ENCODE measurements at places on chromosomes 4 and X.

DNA sequence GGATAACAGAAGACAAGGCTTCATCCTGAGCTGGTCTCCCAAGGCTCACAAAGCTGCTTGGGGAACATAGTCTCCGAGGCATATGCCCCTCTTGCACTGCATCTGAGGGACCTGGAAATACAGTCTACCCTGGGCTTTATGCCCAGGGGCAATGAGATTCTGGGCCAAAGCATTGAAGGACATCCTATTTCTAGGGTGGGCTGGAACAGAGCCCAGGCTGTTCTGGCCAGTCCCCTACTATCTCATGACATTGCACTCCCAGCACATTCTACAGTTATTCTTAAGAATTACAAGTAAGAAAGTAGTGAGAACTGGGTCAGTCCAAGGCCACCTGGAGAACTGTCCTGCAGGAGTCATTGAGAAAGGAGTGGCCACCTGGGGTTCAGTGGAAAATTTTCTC, 107.6 kb downstream of the USP46 start:
- no peak for DNase-seq

- no peak for DNase-seq
Observed at GRCh38 chrX:111145878-111146277, 49.9 kb downstream of the PAK3 start.

- no peak for DNase-seq
Observed at GRCh38 chr4:13470379-13470778, 13.8 kb downstream of the RAB28 start.

DNA sequence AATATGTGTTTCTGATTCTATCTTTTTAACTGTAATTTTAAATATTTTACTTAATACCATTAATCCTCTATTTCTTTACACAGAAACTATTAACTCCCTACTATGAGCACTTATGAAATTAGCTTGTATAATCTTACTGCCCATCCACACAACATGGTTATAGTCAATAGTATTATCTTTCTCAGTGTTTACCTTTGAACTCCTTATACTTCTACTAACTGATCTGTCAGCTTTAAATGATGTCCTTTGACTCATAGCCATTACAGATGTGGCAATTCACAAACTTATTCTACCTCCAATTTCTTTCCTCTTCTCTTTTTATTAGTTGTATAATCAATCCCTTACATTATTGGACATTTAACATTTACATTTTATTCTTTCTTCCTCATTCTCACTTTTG, 5.5 kb downstream of the SEC31A start:
- no peak for DNase-seq

- no peak for DNase-seq
Observed at GRCh38 chr4:20367446-20367845, 115.7 kb downstream of the SLIT2 start.

DNA sequence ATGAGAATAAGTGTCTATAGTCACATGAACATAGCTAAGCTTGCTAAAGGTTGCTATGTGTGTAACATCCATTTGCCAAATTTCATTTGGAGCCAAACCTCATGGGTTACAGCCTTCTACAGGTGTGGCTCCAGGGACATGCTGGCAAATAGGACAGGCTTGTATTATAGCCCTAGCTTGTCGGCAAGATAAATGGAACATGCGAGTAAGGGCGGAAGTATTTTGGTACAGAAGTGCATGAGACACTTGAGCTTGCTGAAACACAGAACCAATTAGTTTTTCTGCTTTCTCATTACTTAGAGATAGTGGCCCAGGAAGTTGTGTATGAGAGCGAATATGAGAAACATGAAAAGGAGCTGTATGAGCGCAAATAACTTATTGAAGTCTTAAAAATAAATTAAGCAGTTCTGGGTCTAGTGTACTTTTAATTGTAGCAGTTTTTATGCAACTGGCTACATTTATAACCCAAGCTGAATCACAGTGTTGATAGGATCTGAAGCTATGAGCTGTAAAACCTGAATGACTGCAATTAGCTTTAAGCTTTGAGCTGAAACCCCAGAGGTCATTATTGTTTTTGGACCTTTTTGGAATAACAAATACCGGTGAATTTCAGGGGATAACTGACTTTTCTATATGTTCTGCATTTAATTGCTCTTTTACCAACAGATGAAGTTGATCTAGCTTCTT, 64.6 kb downstream of the KDM5C start:
- no peak for DNase-seq

DNA sequence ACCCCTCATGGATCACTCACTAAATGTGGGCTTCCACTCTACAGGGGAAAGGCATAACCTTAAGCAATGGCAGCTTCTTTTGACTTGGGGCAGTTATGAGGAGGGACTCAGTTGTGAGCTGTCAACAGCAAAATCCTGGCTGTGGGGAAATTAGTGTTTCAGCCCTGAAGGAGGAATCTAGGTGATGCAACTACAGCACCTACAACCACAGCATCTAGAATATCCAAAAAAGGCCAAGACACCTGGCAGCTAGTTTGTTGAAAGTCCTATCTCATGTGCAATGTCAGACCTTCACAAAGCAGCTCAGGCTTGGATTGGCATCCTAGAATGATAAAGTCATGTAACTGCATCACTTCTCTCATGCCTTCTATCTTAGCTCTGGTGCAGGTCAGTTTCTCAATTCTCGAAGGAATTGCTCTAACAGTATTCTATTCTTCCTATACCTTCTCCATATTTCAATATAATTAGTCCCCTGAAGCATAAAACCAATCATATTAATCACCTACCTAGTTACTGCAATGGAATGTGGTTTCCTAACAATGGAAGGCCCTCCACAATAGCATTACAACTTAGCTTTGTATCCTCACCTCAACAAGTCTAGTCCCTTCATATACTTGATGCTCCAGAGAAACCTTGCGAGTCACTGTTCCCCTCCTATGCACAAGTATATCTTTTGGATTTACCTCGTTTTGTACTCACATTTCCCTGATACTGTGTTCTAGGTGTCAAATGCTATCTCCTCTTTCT, 5.5 kb upstream of the ANTXR2 start:
- DNase-seq = no peak

- DNase-seq = no peak
Observed at GRCh38 chr4:170248576-170248975, 158.8 kb upstream of the AADAT start.

DNA sequence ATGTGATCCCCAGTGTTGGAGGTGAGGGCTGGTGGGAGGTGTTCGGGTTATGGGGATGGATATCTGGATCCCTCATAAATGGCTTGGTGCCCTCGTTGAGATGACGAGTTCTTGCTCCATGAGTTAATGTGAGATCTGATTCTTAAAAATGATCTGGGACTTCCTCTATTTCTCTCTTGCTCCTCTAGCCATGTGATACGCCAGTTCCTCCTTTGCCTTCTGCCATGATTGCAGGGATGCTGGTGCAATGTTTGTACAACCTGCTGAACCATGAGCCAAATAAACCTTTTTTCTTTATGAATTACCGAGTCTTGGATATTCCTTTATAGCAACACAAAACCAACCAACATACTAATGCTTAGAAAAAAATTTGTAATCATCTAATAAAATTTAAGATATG, 56.6 kb downstream of the STAP1 start:
- no peak for DNase-seq

GRCh38 chr4:4766564-4766963, 92.9 kb upstream of the MSX1 start:
- DNase-seq = no peak

DNA sequence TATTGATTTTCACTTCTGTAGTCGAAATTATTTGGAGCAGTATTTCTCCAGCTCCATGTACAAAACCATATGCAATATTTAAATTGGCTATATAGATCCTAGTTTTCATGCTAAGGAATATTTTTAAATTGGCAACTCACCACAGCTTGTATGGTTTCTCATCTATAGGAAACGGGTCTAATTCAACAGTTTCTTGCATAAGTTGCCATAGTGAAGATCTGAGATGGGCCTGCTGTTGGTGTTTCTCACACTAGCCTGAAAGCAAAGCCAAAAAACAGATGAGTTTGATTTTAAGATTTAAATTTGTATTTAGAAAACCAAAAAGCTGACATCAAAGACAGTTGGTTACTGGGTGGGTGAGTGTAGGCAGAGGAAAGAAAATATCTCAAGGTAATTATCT, 5.5 kb downstream of the MAPK10 start:
- no peak for DNase-seq

DNA sequence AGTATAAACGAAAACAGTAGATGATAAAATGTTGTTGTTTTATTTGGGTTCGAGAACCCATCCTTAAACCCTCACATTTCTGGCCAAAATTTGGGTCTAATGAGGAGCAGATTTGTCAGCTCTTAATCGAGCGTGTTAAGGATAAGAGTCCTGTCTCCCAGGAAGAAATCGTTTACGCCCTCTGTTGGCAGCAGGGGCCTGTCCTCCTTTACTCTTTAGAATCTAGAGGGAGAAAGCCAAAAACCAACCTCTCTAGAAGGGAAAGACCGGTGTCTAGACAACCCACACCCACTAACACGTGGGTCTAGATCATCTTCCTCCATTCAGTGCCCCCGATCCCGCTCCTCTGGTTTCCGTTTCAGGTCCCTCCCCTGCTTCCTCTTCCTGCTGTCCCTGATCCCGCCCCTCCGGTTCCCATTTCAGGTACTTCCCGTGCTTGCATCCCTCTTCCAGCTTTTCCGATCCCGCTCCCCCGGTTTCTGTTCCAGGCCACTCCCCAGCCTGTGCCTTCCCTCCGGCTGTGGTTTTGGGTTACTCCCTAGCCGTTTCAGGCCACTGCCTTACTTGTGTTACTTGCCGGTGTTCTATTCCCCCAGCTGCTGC, 339.1 kb downstream of the PAPSS1 start:
- no peak for DNase-seq

DNA sequence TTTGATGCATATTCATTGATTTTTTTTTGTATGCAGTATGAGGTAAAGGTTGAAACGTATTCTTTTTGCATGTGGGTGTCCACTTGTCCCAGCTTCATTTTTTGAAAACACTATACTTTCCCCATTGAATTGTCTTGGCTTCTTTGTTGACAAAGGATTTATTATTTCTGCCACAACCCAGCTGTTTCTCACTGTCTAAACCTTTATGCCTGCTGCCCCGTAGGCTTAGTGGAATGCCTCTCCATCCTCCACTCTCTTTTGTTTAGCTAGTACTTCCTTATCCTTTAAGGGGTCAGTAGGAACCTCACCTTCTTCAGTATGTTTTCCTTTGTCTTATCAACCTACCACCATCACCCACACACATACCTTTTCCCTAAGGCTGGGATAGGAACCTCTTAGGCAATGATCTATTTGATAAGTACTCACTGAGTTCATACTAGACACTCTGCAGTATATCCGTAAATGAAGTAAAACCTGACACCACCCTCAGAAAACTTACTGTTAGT, 8.5 kb downstream of the FMR1 start:
- no peak for DNase-seq

DNA sequence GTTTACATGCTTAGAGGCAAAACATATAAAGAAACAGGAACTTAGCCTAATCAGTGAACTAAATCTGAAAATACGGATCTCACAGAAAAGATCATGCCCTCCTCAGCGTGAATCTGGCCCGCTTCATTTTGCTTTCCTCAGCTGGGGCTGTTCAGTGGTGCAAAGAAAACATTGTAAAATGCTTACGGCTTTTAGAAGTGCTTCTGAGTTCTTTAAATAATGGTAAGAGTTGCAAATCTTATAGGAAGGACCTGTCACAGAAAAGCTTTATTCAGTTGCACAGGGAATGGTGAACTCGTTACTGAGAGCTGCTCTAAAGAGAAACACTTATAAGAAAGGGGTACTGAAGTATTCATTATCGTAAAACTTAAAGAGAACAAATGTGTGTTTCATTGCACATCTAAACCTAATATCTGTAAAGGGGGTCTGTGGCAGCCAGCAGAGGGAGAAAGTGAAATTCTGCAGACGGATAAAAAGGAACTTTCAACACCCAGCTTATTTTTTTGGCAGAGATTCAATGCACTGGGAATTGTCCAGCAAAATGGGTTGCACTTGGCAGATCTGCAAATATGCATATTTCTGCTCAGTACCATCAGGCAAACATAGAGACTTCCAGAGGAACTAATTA, 139.2 kb upstream of the ANK2 start:
- DNase-seq = no peak

DNA sequence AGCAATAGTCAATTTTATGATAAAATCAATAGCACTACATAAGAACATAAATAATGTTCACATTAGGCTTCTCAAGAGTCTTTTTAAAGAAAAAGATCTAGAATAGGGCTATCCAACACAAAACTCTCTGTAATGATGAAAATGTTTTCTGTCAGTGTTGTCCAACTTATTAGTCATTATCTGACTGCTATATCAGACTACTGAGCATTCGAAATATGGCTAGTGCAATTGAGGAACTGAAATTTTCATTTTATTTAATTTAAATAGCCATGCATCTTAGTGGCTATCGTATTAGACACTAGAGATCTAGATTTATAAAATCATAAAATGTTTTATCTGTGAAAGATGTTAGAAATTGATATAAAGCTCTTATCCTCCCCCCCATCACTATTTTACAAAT, 26.0 kb downstream of the PARM1 start:
- no peak for DNase-seq

DNA sequence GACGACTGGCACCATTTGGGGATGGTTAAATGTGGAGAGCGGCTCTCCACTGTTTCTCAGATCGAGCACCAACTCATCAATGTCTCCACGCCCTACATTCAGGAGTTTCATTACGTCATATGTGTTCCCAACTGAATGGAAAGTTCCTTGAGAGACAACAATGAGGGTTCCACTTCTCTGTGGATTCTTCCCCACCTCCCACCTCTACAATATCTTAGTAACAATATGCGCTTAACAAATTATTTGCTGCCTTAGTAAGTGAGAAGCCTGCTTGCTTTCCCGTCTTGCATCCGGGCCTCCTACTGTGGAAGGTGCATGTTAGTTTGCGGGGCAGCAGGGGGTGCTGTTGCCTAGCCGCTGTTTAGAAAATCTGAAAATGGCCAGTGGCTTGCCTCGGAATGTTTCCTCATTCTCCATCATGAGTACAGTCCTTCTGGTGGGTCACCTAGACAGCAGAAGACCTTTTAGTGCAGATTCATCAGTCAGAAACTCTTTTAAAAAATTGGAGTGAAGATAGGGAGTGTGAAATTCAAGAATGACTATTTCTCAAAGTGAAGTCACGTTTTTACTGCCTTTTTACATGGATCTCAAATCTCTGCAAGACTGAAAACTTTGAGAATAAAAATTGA, 55.7 kb downstream of the PHOX2B start:
- peak; percentile 72 for DNase-seq

DNA sequence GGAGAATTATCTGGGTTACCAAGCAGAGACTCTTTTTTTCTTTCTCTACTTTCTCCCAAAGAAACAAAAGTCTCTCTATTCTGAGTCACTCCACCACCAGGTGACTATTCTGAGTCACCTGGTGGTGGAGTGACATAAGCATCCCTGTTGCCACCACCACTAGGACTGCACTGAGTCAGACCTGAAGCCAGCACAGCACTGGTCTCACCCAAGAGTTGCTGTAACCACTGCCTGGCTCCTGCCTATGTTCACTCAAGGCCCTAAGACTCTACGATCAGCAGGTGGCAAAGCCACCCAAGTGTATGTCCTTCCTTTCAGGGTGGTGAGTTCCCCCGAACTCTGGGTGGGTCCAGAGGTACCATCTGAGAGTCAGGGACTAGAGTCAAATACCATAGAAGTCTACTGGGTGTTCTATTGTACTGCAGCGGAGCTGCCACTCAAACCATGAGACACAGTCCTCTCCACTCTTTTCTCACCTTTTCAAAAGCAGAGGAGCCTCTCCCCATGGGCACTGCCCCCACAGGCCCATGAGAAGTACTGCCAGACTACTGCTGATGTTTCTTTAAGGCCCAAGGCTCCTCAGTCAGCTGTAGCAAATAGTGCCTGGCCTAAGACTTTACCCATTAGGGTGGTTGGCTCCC, 209.6 kb upstream of the IRS4 start:
- no peak for DNase-seq
